ENCODE measurements at places on chromosomes 3 and 15. TPM values are rescaled to one million over a fixed set of nuclear protein-coding genes. Genes with fewer than 3 reads are reported as not detected.

- no peak for DNase-seq
These were observed 10.5 kb downstream of the FILIP1L start for GRCh38 chr3:100103558-100104441.

DNA sequence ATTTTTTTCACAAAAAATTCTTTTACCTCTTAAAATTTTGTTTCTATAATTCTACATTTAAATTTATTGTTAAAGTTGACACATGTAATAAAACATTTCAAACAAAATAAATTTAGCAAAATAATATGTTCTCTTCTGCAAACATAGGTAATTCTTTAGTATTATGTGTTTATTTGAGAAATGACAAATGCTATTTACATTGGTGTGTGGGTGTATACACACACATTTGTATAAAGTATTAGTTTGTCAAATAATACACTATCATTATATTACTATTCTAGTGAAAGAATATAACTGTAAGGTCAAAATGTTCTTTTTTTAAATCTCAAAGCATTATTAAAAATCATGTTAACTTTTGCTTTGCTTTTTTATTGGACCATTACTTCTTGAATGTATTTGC, 1370.6 kb downstream of the SI start:
- no peak for DNase-seq

DNA sequence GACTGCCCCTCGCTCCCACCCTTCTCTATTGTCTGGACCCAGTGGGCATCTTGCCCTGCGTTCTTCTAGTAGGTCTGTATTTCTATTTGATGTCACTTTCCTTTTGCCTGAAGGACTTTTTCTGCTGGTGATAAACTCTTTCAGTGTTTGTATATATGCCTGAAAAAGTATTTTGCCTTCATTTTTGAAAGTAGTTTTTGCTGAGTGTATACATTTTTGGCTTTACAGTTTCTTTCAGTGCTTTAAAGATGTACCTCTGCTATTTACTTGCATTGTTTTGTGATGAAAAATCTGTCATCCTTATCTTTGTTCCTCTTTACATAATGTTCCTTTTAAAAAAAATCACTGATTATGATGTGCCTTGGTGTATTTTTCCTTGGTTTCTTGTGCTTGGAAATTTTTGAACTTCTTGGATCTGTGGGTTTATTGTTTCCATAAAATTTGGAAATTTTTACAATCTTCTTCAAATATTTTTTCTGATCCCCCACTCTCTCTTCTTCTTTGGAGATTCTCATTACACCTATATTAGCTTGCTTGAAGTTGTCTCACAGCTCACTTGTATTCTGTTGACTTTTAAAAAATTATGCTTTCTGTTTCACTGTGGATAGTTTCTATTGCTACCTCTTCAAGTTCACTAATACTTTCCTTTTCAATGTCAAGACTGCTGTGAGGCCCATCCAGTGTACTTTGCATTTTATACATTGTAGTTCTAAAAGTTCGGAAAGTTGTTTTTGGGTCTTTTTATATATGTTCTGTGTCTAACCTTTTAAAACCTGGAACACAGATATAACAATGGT, 67.8 kb downstream of the RGMA start:
- DNase-seq: no peak

GRCh38 chr3:167564612-167565011, 89.1 kb downstream of the WDR49 start:
- DNase-seq: no peak

DNA sequence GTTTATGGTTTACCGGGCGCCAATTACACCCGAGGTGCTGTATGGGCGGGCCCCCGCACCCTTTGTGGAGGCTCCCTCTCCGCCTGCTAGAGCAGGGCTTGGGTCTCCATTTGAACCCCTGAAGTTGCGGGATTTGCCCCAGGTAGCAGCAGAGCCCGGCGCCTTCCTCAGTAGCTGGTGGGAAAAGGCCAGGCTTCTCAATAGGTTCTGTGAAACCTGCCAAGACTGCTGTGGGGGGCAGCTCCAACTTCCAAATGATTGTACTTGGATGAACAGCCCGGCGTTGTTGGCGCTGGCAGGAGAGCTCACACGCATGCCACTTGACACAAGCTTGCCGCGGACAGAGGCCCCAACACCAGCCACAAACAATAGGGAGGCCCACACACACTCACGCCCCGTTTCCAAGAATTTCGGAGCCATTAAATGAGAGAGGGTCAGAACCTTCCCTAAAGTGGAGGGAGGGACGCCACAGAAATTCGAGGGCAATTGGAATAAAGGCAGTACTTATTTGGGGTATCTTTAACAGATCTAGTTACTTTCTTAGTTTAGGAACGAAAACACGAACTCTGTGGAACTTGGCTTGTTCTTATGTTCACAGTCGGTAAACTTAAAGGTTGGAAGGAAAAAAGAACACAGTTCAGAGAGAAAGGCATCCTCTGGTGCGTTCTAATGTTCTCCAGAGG, 1.4 kb downstream of the EPHB3 start:
- no peak for DNase-seq

GRCh38 chr3:102089904-102090720, 240.8 kb downstream of the NFKBIZ start:
- DNase-seq: no peak

DNA sequence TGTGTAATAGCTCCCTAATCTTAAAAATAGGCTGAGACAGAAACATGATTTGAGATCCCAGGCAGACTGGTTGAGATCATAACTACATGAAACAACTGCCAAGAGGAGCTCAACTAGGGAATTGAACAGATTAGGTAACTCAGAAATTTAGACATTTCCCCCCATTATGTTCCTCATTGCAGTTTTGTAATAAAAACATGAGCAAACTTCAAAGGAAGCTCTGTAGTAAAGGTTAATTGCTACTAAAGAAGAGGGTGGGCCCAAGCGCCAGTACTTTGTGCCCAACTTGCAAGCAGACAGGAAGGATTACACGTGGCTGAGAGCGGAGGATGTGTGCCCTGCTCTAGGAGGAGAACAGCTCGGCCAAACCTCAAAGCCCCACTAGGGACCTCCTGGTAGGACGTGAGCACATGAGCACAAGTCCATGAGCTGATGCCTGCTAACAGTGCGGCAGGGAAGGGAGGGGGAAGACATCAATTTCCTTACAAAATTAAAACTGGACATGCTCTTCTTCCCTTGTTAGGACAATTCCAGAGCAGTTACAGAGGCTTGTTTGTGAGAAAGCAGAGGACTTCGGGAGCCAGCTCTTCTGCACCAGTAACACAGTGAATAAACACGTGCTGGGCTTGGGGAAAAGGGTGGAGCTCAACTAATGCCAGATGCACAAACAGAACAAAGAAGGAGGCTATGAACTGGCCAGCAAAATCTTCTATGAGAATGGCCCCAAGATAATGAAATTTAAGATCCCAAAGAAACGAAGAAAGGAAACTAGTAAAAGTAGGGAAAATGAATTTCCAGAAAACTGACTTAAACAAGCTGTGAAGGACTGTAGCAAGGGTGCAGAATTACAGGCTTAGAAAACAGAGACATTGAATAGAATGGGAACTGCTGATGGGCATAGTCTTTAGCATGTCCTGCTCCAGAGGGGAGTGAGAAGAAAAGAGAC, 275.5 kb downstream of the MECOM start:
- DNase-seq: peak; percentile 1

DNA sequence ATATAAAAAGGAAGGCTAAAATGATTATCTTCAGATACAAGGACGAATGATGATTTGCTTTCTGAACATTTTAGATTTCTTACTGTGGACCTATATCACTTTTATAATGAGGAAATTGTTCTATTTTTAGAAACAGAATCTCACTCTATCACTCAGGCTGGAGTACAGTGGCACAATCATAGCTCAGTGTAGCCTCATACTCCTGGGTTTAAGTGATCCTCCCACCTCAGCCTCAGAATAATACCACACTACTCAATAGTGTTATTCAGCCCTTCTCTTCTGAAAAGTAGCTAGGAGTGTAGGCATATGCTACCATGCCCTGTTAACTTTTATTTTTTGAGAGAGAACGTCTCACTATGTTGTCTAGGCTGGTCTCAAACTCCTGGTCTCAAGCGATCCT, 15.8 kb downstream of the DNAJC13 start:
- DNase-seq: no peak

DNA sequence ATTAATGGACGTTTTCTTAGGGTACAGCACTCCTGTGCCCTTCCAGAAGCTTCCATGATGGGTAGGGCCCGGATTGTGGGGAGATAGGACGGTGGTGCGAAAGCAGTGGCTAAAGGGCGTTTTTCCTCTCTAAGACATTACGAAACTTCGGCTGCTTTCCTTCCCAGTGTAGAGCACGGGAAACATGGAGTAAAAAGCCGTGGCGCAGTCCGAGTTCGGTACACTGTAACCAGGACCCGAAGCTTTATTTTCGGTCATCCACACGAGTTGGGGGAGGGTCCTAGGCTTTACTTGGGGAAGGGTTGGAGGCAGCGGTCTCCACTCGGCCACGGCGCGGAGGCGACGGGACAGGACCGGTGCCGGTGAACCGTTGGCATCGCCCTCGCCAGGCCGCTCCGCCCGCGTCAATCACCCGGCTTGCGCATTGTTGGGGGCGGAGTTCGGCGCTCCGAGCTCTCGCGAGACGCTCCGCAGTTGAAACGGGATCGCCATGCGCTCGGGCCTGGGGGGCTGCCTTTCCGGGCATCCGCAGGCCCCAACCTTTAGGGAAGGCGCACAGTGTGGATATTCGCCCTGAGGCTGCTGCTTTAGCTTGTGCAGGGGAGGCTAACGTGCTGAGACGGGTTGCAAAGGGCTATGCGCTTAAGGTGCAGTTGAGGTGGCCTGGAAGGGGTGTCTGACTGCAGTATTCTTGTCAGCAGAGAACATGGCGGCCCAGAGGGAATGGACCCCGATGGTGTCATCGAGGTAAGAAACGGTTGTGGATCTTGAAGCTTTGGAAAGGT, 546 bp downstream of the EIF4A2 start:
- peak; percentile 79 for DNase-seq

DNA sequence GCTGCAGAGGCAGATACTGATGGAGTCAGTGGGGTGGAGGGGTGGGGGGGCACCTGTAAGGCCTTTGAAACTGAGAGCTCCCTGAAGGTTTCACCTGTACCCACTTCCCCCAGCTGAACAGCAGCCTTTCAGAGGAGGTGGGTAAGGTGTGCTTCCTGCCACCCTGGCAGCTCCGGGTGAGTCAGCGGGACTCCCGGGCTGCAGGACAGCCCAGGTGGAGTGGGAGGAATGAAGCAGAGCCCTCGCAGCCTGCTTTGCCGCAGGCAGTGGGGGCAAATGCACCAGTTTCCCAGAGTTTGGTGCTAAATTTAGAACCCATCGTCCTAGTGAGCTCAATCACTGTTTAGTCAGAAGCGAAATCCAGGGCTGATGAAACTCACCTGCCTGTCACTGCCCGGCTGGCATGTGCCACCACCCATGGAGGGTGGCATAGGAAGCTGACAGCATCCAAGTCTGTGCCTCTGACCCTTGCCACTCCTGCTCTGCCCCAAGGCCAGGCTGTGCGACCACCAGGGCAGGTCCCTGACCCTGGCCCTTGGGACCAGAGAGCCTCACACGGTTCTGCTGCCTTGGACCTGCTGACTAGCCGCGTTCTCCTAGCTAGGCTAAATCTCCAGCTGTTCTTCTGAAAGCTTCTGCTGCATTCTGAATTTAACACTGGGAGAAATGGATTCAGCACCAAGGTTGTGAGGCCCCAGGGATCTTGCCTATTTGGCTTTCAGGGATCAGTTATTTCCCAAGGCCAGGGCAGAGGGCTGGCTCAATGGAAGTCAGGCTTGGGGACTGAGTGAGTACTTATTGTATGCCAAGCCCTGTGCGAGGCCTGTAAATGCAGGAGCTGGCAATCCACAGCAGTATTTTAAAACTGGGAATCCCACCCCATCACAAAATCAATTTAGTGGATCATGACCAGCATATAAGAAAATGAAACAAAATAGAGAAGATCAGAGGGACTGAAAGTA, 67.3 kb upstream of the RASGRF1 start:
- no peak for DNase-seq

DNA sequence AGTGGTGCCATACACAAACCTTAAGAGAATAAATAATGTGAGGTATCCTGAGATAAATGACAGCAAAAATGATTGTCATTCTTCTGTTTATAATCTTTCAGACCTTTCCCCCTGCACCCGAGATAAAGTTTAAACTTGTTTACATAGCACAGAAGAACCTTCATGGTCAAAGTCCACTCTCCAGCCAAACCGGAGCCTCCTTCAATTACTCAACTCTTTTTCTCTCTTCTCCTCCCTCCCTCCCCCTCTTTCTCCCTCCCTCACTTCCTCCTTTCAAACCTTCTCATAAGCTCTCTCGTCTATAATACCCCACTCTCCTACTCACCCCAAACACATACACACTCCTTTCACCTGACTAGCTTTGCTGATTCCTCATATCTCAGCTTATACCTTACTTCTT, 198.9 kb downstream of the EFHB start:
- no peak for DNase-seq

GRCh38 chr3:135310317-135310716, 515.3 kb downstream of the EPHB1 start:
- DNase-seq: no peak

DNA sequence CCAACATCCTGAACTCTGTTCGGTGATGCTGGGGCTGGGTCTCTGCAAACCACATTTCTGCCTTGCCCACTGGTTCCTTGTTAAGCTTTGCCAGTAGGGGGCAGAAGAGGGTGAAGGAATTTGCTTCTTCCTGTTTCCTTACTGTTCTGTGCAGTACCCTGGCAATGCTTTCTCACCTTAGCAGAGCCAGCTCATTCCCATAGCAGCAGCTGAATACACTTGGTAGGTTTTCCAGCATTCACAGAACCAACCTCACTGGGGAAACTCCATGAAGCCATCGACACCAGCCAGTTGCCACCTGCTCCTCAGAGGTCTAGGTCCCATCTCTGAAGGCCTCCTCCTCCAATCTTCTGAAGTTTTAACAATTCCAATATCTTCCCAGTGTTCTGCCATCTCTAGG, 308.4 kb downstream of the PDCD6IP start:
- DNase-seq: no peak

- no peak for DNase-seq
These were observed 47.2 kb upstream of the CNTN3 start for GRCh38 chr3:74661672-74662071.

DNA sequence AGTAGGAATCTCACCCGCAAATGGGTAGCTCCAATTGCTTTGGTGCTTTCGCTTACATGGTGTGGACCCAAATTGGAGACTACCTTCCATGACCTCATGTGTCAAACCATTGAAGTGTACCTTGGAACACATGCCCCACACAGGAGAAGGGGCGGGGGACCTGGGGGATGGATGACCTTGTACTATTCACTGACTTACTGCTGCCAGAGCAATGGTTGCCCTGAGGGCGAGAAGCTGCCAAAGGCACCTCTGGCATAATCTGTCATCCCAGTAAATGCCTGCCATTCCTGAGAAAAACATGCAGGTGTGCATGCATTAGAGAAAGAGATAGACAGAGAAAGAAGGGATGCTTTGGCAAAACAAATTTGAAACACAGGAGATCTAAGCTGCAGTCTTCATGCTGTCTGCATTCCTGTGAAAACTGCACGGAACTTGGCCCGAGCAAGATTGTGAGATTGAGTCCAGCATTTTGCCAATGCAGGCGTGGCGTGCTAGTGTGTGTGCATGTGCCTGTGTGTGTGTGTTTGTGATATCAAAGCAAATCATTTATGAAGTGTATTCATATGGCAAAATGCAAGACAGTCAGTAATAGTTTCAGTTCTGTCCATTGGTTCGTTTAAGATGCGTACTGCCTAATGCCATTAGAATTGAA, 219.5 kb upstream of the MDFIC2 start:
- no peak for DNase-seq

Gene ZNF609
- 71.9 TPM for total RNA-seq

Gene BAHD1
- 41.9 TPM for total RNA-seq

Gene DPPA2
- total RNA-seq: not detected

All from naive thymus-derived CD4-positive, alpha-beta T cell (primary cell).